ENCODE measurements at places on chromosomes 2 and 18. TPM values are rescaled to one million over a fixed set of nuclear protein-coding genes. Genes with fewer than 3 reads are reported as not detected.

GRCh38 chr2:156333951-156334495, 1.5 kb upstream of the NR4A2 start:
- no peaks in the 10 kb centered on the region for H3K27me3 ChIP-seq
- H3K27ac ChIP-seq: peak overlapping the region; percentile 99
- H3K4me1 ChIP-seq: peaks cover 27% of the 10 kb centered on the region
- peak; percentile 69 for DNase-seq
- peak overlapping the region; percentile 92 for H3K4me3 ChIP-seq

GRCh38 chr18:37230768-37231167, 334.8 kb downstream of the CELF4 start:
- no peak overlapping the region for H3K27ac ChIP-seq
- H3K27me3 ChIP-seq: no peaks in the 10 kb centered on the region
- H3K4me1 ChIP-seq: no peaks in the 10 kb centered on the region
- H3K36me3 ChIP-seq: no peaks in the 10 kb centered on the region

DNA sequence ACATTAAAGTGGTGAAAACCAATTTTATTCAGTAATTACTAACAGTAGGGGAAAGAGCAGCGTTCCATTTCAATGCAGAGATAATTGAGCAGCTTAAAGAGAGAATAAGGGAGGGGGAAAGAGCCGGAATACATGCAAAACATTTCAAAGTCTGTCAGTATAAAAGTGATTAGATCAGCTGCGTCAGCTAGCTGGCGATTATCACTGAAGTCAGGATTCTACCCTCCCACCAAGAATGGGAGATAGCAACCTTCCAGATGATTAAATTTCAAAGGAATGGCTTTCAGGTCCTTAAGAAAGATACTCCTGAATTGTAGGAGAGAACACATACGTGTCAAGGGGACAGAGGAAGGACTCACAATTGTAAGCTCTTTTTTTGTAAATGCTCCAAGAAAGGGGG, 2.7 kb upstream of the ZC3H6 start:
- no peaks in the 10 kb centered on the region for H3K27me3 ChIP-seq
- no peaks in the 10 kb centered on the region for H3K36me3 ChIP-seq
- DNase-seq: no peak
- no peak overlapping the region for H3K4me3 ChIP-seq
- H3K27ac ChIP-seq: no peak overlapping the region

The KANSL3 gene
- 29.4 TPM for total RNA-seq

The PSMA8 gene
- not detected for total RNA-seq

The ZFP36L2 gene
- total RNA-seq: 43.2 TPM

The TNFRSF11A gene
- 0.56 TPM for total RNA-seq

- H3K27me3 ChIP-seq: no peaks in the 10 kb centered on the region
- H3K27ac ChIP-seq: no peak overlapping the region
- no peaks in the 10 kb centered on the region for H3K36me3 ChIP-seq
- no peaks in the 10 kb centered on the region for H3K4me1 ChIP-seq
- no peak for DNase-seq
Measured at GRCh38 chr2:34408100-34408499, 809.0 kb upstream of the FAM98A start.

- H3K4me1 ChIP-seq: peaks cover 4% of the 10 kb centered on the region
- H3K27ac ChIP-seq: no peak overlapping the region
- peaks cover 3% of the 10 kb centered on the region for H3K36me3 ChIP-seq
- H3K27me3 ChIP-seq: no peaks in the 10 kb centered on the region
- H3K4me3 ChIP-seq: no peak overlapping the region
Measured at GRCh38 chr2:201195331-201195730, 12.4 kb downstream of the CASP10 start.

DNA sequence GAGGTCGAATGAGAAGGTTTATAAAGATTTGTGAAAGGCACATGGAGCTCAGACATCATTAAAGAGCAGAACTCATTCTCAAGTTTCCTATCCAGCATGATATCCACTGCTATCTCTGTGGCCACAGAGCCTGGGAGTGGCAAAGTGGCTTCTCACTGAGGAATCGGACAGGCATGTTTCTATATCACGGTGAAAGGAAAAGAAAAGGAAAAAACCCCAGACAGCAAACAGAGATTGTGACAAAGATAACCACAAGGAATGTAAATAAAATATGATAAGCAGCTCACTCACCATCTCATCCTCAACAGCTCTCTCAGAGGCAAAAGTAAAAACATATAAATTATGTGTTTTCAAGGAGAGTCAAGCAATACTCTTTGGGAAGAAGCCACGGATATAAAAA, 2.5 kb downstream of the PID1 start:
- no peaks in the 10 kb centered on the region for H3K36me3 ChIP-seq
- H3K4me3 ChIP-seq: peak overlapping the region; percentile 72
- no peaks in the 10 kb centered on the region for H3K27me3 ChIP-seq
- H3K27ac ChIP-seq: no peak overlapping the region
- H3K4me1 ChIP-seq: no peaks in the 10 kb centered on the region
- no peak for DNase-seq

- DNase-seq: no peak
- H3K27ac ChIP-seq: no peak overlapping the region
- H3K4me3 ChIP-seq: no peak overlapping the region
- H3K36me3 ChIP-seq: peaks cover 13% of the 10 kb centered on the region
- H3K4me1 ChIP-seq: no peaks in the 10 kb centered on the region
- H3K27me3 ChIP-seq: no peaks in the 10 kb centered on the region
Measured at GRCh38 chr2:205998583-205998982, 87.4 kb downstream of the INO80D start.

The PDCL3 gene
- 18.8 TPM for total RNA-seq

- peaks cover 5% of the 10 kb centered on the region for H3K4me1 ChIP-seq
- H3K27me3 ChIP-seq: no peaks in the 10 kb centered on the region
- H3K4me3 ChIP-seq: no peak overlapping the region
- H3K27ac ChIP-seq: no peak overlapping the region
- DNase-seq: no peak
- no peaks in the 10 kb centered on the region for H3K36me3 ChIP-seq
Measured at GRCh38 chr2:102850888-102851287, 89.1 kb downstream of the TMEM182 start.

All from right atrium auricular region (tissue), 2 donors.